ENCODE measurements at places on chromosomes 7 and 10. TPM values are rescaled to one million over a fixed set of nuclear protein-coding genes. Genes with fewer than 3 reads are reported as not detected.

The COMMD3 gene
- 234 TPM for polyA plus RNA-seq

The ODAD2 gene
- not detected for polyA plus RNA-seq

The MRLN gene
- polyA plus RNA-seq, result not detected

The CNTNAP2 gene
- polyA plus RNA-seq, result 276 TPM

The ZNF804B gene
- 0.37 TPM for polyA plus RNA-seq

The INSYN2A gene
- 4.2 TPM for polyA plus RNA-seq

The ZNF92 gene
- 23.2 TPM for polyA plus RNA-seq

The FAM25G gene
- polyA plus RNA-seq, result not detected

The TSC22D4 gene
- 3.7 TPM for polyA plus RNA-seq

The ELMO1 gene
- 18.1 TPM for polyA plus RNA-seq

The SERPINE1 gene
- polyA plus RNA-seq, result 0.12 TPM

The TBXAS1 gene
- 2.8 TPM for polyA plus RNA-seq

The NAPEPLD gene
- 8.8 TPM for polyA plus RNA-seq

The TRDMT1 gene
- polyA plus RNA-seq, result 21.7 TPM

The IFIT1B gene
- not detected for polyA plus RNA-seq

The RBP4 gene
- 0.73 TPM for polyA plus RNA-seq

The MYH16 gene
- polyA plus RNA-seq, result not detected

The HPSE2 gene
- polyA plus RNA-seq, result not detected

The DKK1 gene
- polyA plus RNA-seq, result 0.12 TPM

The HOXA1 gene
- polyA plus RNA-seq, result not detected

The NANOS1 gene
- 29.1 TPM for polyA plus RNA-seq

The INTS15 gene
- polyA plus RNA-seq, result 36.2 TPM

The CLEC2L gene
- polyA plus RNA-seq, result 17.8 TPM

The UTF1 gene
- polyA plus RNA-seq, result not detected

The SLC39A12 gene
- not detected for polyA plus RNA-seq

The HGF gene
- not detected for polyA plus RNA-seq

The CNNM1 gene
- polyA plus RNA-seq, result 1.3 TPM
